ENCODE measurements at places on chromosomes 7 and 10. TPM values are rescaled to one million over a fixed set of nuclear protein-coding genes. Genes with fewer than 3 reads are reported as not detected.

GRCh38 chr10:101559596-101560297 lies 28.3 kb downstream of the POLL start:
- DNase-seq: no peak

GRCh38 chr10:63346015-63346441 lies 119.7 kb downstream of the JMJD1C start:
- DNase-seq: no peak

The CLIP2 gene
- total RNA-seq: 73.6 TPM

GRCh38 chr7:18461785-18462467 lies 33.6 kb upstream of the HDAC9 start:
- DNase-seq: no peak

GRCh38 chr7:80830010-80830409 lies 88.8 kb downstream of the SEMA3C start:
- no peak for DNase-seq

DNA sequence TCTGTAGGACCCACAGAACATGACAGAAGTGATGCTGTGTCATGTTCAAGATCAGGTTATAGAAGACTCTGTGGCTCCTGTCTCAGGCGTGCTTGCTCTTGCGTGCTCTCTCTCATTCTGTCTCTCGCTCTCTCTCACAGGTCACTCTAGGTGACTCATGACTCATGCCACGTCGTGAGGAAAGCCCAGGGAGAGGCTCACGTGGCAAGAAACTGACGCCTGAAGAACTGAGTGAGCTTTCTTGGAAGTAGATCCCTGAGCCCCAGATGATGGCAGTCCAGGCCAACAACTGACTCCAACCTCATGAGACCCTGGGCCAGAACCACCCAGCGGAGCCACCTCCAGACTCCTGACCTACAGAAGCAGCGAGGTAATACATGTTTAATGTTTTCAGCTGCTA lies 103.3 kb downstream of the DNMBP start:
- DNase-seq: peak; percentile 33
